LHCN-M2 (cell line): ENCODE measurements at places on chromosomes 2 and 18. TPM values are rescaled to one million over a fixed set of nuclear protein-coding genes. Genes with fewer than 3 reads are reported as not detected.

Gene GCG
- 0.17 TPM in 1 of 2 replicates, not detected in the other for total RNA-seq

Gene MAPRE3
- 1.5 and 1.7 TPM in 2 replicates for total RNA-seq

Gene PREB
- total RNA-seq: 68.9 and 72.4 TPM in 2 replicates

Gene LYG2
- total RNA-seq: not detected in 2 replicates

Gene KCNK3
- 0.32 TPM in 1 of 2 replicates, not detected in the other for total RNA-seq

Gene COL4A4
- total RNA-seq: not detected in 2 replicates

Gene RESP18
- total RNA-seq: not detected in 2 replicates

Gene C2orf72
- total RNA-seq: 0.06 and 0.13 TPM in 2 replicates

Gene COLEC12
- 0.32 and 1.1 TPM in 2 replicates for total RNA-seq

Gene TMEM247
- not detected in 2 replicates for total RNA-seq

Gene NFATC1
- total RNA-seq: 3.9 and 4.5 TPM in 2 replicates

Gene CCDC141
- total RNA-seq: 2.4 and 3.7 TPM in 2 replicates
